ENCODE measurements at places on chromosomes 6 and 20. TPM values are rescaled to one million over a fixed set of nuclear protein-coding genes. Genes with fewer than 3 reads are reported as not detected.

SLC17A1 gene
- total RNA-seq = not detected

RBPJL gene
- total RNA-seq = not detected

ABHD16A gene
- total RNA-seq = 55.2 TPM

DNA sequence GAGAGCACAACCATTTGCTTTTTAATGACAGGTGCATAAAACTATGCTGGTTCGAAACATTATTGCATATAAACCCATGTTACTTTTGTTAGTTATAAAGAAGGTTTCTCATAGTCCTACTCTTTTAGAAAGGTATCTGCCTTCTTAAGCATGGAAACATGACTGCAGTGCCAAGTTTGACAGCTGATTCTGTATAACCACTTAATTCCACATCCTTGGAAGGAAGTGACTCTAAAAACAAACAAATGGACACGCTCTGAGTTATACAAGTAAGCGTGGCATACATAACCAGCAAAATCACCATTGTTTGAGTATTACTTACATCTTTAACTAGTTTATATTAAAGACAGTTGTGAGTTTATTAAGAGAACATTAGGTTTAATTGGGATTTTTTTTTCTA, 125.0 kb upstream of the HDGFL1 start:
- no peak for DNase-seq

GRCh38 chr6:79426625-79427278, 110.5 kb downstream of the LCA5 start:
- no peak for DNase-seq

GRCh38 chr6:40387127-40387870, 199.9 kb downstream of the LRFN2 start:
- no peak for DNase-seq

Measured in Daoy (cell line).